ENCODE measurements at places on chromosomes 1 and 21. TPM values are rescaled to one million over a fixed set of nuclear protein-coding genes. Genes with fewer than 3 reads are reported as not detected.

The CD2 gene
- not detected for total RNA-seq

The WNT4 gene
- total RNA-seq: not detected

The ADORA1 gene
- total RNA-seq: 4.3 TPM

The KIAA0040 gene
- not detected for total RNA-seq

The STIL gene
- 14.3 TPM for total RNA-seq

The MPL gene
- total RNA-seq: not detected

The FLVCR1 gene
- total RNA-seq: 3.7 TPM

The DNALI1 gene
- 1.9 TPM for total RNA-seq

The SELENBP1 gene
- 11.1 TPM for total RNA-seq

The DSCAM gene
- total RNA-seq: 1.1 TPM

DNA sequence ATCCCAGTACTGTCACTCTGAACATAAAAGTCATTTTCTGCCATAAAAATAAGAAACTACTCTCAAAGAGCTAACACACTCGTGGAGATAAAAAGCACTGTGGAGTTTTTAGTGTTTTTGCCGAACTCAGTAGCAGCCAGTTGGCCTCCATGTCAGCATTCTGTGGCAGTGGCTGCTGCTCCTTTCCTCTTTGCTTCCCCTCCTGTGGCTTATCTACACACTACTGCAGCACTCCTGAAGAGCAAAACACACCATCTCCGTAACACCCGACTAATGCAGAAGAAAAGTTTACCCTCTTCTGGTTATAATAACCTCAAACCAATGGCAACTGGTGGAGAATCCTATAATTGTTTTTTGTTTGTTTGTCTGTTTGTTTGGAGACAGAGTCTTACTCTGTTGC lies 44.9 kb downstream of the RAB3GAP2 start:
- peaks cover 25% of the 10 kb centered on the region for H3K36me3 ChIP-seq
- no peak overlapping the region for H3K27ac ChIP-seq
- DNase-seq: no peak
- no peaks in the 10 kb centered on the region for H3K27me3 ChIP-seq

DNA sequence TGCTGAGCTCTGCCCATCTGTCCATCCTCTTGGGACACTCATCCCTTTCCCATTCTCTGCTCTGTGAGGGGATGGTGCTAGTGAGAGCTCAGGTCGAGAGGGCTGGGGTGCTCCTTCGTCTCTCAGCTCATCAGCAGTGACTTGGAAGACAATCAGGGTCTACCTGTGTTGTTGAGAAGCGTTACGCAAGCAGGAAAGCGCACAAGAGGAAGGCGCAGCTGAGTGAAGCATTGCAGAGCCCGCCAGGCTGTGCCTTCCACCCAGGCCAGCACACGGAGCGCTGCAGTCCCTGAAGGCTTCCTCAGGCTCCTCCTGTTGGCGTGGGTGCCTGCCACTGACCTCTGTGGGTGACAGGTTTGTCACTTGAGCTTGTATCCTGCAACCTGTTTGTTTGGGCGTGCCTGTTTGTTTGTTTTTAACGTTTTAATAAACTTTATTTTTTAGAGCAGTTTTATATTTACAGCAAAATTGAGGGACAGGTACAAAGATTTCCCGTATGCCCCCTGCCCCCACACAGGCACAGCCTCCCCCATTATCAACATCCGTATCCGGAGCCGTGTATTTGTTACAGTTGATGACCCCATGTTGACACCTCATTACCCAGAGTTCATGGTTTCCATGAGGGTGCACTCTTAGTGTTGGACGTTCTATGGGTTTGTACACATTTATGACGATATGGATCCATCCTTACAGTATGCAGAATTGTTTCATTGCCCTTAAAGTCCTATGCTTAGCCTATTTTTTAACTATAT lies 36.7 kb downstream of the ADARB1 start:
- H3K4me3 ChIP-seq: no peak overlapping the region
- peaks cover 13% of the 10 kb centered on the region for H3K4me1 ChIP-seq
- H3K27ac ChIP-seq: no peak overlapping the region
- peaks cover 9% of the 10 kb centered on the region for H3K27me3 ChIP-seq

DNA sequence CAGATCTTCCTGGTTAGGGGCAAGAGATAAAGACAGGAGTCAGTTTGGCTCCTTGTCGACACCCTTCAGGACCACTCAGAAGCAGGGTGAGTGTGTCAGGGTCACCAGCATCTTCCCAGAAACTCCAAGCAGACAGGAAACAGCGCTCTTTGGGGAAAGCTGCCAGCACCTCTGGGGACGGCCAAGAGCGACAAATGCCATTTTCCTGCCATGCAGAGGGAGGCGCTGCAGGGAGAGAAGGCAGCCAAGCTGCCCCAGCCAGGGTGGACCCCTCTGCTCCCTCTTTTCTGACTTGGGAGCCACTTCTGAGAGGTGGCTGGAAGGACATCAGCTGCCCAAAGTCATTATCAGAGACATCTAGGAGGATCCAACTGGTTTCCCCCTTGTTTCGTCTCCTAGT lies 29.0 kb downstream of the SIM2 start:
- no peaks in the 10 kb centered on the region for H3K36me3 ChIP-seq
- no peak overlapping the region for H3K4me3 ChIP-seq

DNA sequence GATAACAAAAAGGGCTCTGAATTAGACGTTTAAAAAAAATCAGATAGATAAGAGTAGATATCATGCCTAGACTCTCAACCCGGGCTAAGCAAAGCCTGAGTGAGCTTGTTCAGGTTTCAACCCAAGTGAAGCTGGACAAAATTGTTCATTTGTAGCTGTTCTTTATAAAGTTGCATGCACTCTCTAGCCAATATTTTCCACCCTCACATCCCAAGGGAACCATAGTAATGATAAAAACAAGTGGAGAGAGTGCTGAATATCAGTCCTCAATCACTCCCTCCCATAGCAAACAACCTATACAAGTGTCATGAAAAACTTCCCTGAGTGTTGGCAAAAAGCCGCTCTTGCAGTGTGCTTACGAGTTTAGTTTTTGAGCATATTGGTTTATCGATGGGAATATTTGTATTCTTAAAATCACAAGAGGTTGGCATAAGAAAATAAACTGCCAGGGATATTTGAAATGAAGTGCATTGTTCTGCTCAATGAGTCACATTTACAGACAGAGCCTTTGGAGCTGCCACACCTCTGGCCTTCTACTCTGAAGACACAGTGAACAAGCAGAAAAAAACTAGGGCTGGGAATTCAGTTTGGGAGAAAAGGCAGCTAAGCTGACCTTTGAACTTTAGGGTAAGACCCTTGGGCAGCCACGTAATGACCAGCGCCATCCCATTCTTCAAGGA lies 2.2 kb upstream of the CLCA2 start:
- H3K27ac ChIP-seq: no peak overlapping the region
- no peak for DNase-seq
- no peak overlapping the region for H3K4me3 ChIP-seq
- H3K4me1 ChIP-seq: peaks cover 23% of the 10 kb centered on the region

GRCh38 chr1:118989006-118989815 lies 1.1 kb upstream of the TBX15 start:
- peaks cover 7% of the 10 kb centered on the region for H3K36me3 ChIP-seq
- H3K4me1 ChIP-seq: peaks cover 36% of the 10 kb centered on the region
- peaks cover 17% of the 10 kb centered on the region for H3K27me3 ChIP-seq

- H3K4me3 ChIP-seq: peak overlapping the region; percentile 95
- peak; percentile 92 for DNase-seq
- peaks cover 14% of the 10 kb centered on the region for H3K36me3 ChIP-seq
Measured at GRCh38 chr1:155134880-155135414, 705 bp upstream of the SLC50A1 start.

- H3K36me3 ChIP-seq: peaks cover 13% of the 10 kb centered on the region
- peaks cover 3% of the 10 kb centered on the region for H3K27me3 ChIP-seq
- peak within 1 kb of the TSS; percentile 86 for H3K27ac ChIP-seq
- DNase-seq: peak; percentile 56
- peaks cover 67% of the 10 kb centered on the region for H3K4me1 ChIP-seq
Measured at GRCh38 chr1:85200463-85201339, at the start of gene SYDE2. TSS of gene SYDE2 (minus strand) at chr1:85201016. CDS start at chr1:85200996, 20 bp downstream.

DNA sequence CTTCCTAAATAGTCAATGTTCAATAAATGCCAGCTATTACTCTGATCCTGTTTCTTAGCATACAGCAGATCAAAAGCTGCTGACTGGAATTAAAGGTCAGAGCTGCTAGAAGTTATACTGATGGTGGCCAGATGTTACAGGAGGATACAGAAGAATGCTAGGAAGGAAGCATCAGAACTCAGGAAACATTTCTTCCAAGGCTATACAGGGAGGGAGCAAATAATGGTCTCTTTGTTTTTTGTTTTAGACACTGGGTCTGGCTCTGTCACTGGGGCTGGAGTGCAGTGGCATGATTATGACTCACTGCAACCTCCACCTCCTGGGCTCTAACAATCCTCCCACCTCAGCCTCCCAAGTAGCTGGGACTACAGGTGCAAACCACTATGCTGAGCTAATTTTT lies 175.5 kb downstream of the RGS7 start:
- peaks cover 2% of the 10 kb centered on the region for H3K27me3 ChIP-seq
- no peaks in the 10 kb centered on the region for H3K36me3 ChIP-seq
- no peak overlapping the region for H3K4me3 ChIP-seq
- no peak overlapping the region for H3K27ac ChIP-seq
- DNase-seq: no peak

DNA sequence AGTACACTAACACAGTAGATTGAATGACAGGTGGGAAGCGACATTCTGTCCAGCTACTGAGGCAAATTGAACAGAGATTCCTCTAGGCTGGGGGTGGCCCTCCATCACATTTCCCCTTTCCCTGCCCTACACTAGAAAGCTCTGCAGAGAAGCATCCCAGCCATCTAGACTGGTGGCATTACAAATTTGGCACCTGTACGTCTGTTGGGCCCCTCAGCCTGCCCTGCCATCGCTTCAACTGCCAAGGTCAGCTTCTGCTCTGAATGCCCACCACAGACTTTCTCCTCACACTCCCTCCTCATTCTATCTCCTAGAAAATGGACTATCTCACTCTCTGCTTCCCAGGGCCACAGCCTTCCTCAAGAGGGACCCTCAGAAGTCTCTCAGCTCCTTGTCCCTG lies 16.7 kb downstream of the TRABD2B start:
- no peaks in the 10 kb centered on the region for H3K4me1 ChIP-seq
- H3K4me3 ChIP-seq: no peak overlapping the region
- no peaks in the 10 kb centered on the region for H3K36me3 ChIP-seq
- DNase-seq: no peak
- H3K27me3 ChIP-seq: peaks cover 3% of the 10 kb centered on the region
- H3K27ac ChIP-seq: no peak overlapping the region

DNA sequence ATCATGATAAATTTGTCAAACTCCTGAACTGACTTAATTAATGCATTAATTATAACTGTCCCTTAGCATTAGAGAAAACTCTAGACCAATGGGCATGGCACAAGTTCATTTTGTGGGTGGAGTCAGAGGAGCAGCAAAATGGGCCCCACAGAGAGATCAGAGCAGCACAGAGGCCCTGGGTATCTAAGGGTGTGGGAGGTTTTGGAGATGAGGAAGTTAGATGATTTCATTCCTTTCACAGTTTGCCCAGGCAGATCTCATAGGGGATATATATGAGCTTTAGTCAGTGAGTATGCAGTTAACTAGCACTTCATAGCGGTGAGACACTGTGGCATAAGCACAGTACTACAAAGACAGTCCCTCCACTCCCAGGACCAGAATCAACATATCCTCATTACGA lies 117.3 kb downstream of the MAB21L3 start:
- peaks cover 18% of the 10 kb centered on the region for H3K27me3 ChIP-seq
- DNase-seq: no peak
- no peak overlapping the region for H3K4me3 ChIP-seq

- H3K27ac ChIP-seq: no peak overlapping the region
- no peak overlapping the region for H3K4me3 ChIP-seq
- no peak for DNase-seq
- H3K4me1 ChIP-seq: peaks cover 34% of the 10 kb centered on the region
- H3K36me3 ChIP-seq: no peaks in the 10 kb centered on the region
- H3K27me3 ChIP-seq: no peaks in the 10 kb centered on the region
Measured at GRCh38 chr1:214933375-214933774, 149.2 kb upstream of the KCNK2 start.

Measured in HFFc6 (cell line).